Foreskin keratinocyte (primary cell): ENCODE measurements at places on chromosomes 3 and 15.

- no peak for DNase-seq
These were observed 51.7 kb downstream of the ZIC4 start for GRCh38 chr3:147354623-147355022.

GRCh38 chr3:99439892-99440291, 198.5 kb upstream of the COL8A1 start:
- DNase-seq: no peak

GRCh38 chr15:95864467-95864886, 466.0 kb upstream of the NR2F2 start:
- no peak for DNase-seq

DNA sequence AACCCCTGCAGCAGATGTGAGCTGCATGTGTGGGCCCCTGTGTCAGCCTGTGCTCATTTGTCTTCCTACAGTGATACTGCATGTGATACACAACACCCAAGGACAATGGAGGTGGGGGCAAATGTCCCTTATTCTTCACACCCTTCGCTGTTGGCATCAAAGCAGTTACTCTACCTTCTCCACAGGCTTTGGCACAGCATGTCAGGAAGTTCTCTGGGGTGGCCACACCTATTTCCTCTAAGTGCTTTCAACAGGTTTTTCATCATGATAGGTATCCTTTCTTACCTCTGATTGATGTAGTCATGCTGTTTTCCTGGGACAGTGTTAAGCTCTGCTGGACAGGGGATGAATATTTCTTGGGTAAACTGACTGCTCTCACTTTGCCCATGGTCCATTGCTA, 29.5 kb downstream of the ZNF662 start:
- DNase-seq: no peak

DNA sequence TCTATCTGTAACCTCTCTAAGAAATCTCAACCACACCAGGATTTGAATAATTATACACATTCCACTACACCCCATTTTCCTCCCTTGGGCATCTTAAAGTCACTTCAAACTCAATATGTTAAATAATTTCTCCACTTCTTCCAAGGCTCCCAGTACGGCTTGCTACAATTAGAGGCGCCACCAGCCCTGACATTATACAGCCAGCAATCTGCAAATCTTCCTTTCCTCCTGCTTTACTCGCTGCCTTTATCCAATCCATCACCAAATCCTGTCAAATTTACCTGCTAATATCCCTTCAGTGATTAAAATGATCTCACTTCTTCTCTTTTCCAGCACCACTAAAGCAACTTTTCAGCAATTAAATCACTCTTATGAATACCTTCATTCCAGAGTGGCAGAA, 13.9 kb downstream of the WWTR1 start:
- no peak for DNase-seq

- no peak for DNase-seq
These were observed 256.3 kb upstream of the TMCO5A start for GRCh38 chr15:37678124-37678523.

- DNase-seq: no peak
These were observed 135.4 kb downstream of the PDE8A start for GRCh38 chr15:85116925-85117646.

- peak; percentile 89 for DNase-seq
These were observed 23.1 kb downstream of the ANXA2 start for GRCh38 chr15:60374628-60375081.

- DNase-seq: no peak
These were observed 14.1 kb downstream of the ANKRD34C start for GRCh38 chr15:79296583-79296982.

- no peak for DNase-seq
These were observed 25.5 kb downstream of the MGLL start for GRCh38 chr3:127796831-127797150.

DNA sequence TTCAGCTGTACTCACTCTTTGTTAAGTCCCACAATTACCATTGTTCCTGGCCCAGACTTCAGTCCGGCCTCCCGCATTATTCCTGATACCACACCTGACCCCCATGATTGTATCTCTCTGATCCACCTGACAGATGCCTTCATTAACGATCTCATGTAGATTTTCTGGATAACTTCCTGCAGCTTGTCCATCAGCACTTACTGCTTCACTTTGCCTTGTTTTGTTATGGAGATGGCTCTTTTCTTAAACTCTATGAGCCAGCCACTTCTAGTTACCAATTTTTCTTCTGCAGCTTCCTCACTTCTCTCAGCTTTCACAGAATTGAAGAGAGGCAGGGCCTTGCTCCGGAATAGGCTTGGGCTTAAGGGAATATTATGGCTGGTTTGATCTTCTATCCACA, 1044.2 kb downstream of the PLOD2 start:
- no peak for DNase-seq

DNA sequence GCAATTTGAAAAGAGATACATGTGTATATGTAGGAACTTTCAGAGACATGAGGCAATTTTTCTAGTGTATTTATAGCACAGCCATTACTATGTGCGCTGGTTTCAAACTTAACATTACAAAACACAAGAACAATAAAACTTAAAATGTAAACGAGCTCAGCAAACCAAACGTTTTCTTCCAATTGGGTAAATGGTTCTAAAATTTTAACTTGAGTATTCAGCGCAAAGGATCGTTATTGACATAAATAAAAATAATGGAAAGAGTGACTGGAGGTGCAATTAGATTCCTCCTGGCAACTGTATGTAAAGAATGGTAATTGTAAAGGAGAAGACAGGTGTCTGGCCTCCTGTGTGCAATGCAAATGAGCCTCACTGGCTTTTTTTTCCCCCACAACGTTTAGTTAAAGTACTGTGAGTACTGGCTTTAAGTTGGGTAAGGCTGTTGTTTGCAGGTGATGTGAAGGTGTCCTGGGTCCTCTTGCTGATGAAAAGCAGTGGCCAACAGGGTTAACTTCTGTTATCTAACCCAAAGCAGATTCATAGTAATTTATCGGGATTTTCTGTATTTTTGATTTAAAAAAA, 14.1 kb upstream of the GADL1 start:
- no peak for DNase-seq

DNA sequence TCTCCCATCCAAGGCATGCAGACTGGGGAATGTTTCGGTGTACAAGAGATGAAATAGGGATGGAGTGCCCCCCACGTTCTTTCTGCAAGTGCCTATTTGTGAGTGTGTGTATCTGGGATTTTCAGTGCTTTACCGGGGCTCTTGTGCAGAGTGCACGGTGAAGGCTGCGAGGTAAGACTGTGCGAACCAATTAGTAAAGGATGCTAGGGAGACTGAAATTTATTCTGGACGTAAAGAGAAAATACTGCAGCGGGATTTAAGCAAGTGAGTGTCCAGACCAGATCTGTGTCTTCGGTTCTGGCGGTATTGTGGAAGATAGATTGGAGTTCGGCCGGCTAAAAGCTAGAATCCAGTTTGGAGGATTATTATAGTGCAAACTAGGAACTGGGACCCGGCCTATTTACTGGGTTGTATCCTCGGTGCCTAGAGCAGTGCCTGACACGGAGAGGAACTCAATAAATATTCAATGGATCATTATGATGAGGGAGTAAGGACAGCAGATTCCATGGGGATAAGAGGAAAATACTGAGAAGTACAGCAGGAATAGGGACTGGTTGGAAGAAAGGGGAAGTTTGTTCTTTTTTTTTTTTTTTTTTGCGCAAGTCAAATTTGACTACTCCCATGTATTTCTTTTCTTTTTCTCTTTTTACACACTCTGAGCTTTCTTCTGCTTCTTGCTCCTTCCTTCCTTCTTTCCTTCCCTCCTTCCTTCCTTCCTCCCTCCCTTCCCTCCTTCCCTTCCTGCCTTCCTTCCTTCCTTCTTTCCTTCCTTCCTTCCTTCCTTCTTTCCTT, 580 bp upstream of the MAGEF1 start:
- peak; percentile 49 for DNase-seq

GRCh38 chr15:47971637-47972036, 149.2 kb upstream of the SLC24A5 start:
- peak; percentile 35 for DNase-seq

DNA sequence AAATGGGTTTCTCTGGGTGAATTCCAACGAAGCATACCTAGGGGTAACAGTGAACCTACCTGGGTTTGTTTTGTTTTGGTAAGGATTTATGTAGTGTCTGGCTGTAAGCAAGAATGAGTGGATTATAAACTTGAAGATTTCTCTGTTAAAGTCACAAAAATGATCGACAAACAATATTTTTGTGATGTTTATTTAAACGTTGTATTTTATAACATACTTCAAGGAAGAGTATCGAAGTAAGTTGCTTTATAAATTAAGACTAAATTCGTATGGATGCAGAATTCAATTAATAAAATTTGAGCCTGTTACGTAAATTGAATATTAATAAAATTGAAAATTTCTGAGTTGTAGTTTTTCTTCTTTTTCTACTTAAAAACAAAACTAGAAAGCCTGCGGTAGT, 982 bp upstream of the ZDHHC23 start:
- no peak for DNase-seq

DNA sequence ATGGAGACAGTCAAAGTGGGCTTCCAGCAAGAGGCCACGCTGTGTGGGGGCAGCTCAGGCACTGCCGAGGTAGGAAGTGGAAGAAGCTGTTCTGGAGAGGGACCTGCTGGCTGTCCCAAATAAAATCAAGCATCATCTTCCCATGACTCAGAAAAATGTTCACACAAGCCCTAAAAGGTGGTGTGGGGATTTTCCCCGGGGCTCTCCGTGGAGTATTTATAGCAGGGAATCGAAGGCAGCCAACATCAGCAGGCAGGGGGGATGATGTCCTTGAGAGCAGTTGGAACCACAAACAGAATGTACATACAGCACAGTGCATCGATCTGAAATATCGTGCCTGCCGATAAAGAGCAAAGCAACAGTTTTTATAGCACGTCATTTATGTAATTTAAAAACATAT, 27.6 kb downstream of the PRR23E start:
- no peak for DNase-seq

DNA sequence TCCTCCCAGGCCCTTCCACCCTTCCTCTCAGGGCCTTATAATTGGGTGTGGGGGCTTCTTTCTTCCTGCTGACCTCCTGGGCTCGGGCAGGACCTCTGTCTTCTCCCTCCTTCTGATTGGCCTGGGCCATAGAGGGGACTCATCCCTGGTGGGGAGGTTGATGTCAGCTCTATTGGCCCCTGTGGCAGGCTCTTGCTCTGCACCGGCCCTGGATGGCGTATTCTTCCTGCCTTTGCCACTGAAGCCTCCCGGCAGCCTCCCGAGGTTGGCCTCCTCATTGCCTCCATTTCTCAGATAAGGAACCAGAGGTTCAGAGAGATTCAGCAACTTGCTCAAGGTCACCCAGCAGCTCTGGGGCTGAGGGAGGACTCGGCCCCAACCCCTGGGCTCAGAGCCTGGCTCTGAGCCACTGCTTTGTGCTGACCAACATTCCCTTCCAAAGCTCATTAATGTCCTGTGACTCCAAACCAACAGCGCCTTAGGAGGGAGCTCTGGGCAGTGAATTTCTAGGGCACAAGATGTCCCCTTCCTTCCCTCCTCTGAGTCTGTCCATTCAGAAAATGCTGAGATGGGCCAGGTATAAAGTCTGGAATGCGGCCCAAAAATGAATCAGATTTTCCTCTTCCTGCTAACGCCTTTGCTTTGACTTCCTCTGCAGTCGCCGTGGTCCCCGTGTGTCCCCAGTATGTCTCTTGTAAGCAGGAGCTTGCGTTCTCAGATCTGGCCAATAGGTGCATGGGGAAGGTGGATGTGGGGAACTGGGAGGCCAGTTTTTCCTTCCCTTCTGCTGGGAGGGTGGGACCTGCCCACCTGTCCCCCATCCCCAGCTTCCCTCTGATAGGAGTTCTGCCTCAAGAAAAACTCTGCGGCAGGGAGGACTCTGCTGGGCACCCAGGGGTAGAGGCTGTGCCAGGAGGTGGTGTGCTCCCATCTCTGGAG, 74.2 kb downstream of the HMCES start:
- DNase-seq: peak; percentile 11

GRCh38 chr15:57580866-57581265, 10.8 kb upstream of the MYZAP start:
- no peak for DNase-seq

GRCh38 chr3:178084938-178085816, 451.1 kb upstream of the KCNMB2 start:
- DNase-seq: no peak

DNA sequence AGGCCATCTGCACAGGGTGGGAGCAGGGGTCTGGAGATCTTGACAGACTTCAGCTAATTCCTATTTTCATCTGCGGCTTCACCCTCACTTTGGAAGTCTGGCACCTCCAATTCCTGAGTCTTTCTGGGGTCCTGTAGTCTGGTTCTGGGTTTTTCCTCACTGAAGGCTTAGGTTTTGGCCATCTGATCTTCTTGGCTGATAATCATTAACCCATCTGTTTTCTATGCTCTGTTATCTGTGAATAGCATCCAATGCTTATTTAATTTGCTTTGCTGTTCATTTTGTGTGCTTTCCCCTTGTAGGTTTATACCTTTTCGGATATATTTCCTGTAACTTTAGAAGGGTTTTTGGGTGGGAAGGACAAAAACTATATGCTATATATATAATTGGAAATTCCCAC, 17.6 kb downstream of the TATDN2 start:
- DNase-seq: no peak

DNA sequence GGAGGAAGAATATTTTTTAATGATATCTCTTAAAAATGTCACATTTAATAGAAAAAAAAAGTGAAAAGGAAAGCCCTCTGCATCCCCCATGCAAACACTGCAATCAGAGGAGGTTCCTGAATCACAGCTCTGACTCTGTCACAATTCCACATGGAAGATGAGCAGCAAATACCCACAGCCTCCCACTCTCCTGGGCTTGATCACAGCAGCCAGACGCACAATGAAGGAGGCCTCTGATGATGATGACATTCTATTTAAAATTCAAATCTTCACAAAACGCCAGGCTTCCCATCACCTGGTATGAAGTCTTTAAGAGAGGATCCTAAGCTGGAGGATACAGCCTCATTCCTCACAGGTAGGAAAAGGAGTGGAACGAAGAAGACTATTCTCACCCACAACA, 9.1 kb upstream of the DIS3L start:
- DNase-seq: no peak

GRCh38 chr15:50523851-50524251, 22.6 kb downstream of the USP50 start:
- no peak for DNase-seq

DNA sequence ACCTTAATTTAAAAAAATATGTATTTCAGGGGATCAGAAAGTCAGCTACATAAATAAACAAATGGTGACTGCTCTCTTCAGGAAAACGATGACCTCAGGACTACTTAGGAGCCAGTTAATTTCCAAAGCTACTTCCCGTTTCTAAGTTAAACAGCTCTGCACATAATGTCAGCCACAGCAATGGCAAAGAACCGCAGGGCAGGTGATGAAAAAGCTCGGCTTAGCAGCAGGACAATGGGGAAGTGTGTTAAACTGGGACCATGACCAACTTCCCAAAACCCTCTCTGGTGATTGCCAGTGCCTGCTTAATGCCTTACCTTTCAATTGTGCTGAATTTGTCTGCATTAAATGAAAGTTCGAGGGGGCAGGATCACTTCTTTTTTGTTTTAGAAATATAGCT, 258.9 kb downstream of the FHIT start:
- DNase-seq: no peak

DNA sequence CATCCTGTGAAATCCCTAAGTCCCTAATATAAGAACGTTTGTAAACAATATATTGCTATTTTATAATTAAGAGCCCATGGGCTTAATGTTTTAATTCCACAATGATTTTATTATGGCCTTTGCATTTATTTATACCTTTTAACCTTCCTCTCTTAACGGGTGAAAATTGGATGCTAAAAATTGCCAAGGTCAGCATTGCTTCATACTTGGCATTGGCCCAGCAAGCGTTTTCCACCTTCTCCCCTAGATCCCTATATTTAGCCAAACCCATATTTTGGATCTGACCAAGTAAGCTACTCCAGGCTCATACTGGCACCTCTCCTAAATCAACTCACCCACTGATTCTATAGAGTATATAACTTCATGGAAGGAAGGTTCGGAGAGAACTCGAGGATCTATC, 188.0 kb upstream of the NR2F2 start:
- DNase-seq: no peak

GRCh38 chr3:180062771-180063170, 26.0 kb upstream of the PEX5L start:
- DNase-seq: no peak
